ENCODE measurements at places on chromosomes 2 and 18. TPM values are rescaled to one million over a fixed set of nuclear protein-coding genes. Genes with fewer than 3 reads are reported as not detected.
A peak's percentile ranks its signal among the peaks of the same experiment; 100 is the strongest.

The SIX3 gene
- polyA plus RNA-seq = not detected

The CDK15 gene
- not detected for polyA plus RNA-seq

The DNAH7 gene
- 0.04 TPM for polyA plus RNA-seq

The DCC gene
- polyA plus RNA-seq = not detected

The MTX2 gene
- polyA plus RNA-seq = 43.6 TPM

The LYG1 gene
- polyA plus RNA-seq = 3.0 TPM

The FASTKD2 gene
- polyA plus RNA-seq = 27.3 TPM

The FAHD2B gene
- 5.7 TPM for polyA plus RNA-seq

The TDRD15 gene
- not detected for polyA plus RNA-seq

The SSB gene
- 56.7 TPM for polyA plus RNA-seq

DNA sequence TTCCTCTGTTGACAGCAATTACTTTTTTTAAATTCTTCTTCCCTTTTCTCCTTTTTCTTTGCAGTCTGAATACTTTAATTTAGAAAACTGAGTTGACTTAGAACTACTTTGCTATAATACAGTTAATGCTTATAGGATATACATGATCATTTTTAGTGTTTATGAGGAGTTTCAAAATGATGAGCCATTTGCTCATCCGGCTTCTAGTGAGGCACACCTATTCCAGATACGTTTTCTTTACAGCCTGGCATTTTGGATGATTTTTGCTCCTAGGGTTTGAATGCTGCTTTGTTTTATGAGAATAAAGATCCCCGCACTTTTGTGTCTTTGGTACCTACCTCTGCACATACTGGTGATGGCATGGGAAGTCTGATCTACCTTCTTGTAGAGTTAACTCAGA is 52.8 kb downstream of the EIF5B start:
- H3K27me3 ChIP-seq = no peaks in the 10 kb centered on the region
- no peak overlapping the region for H3K4me3 ChIP-seq
- H3K27ac ChIP-seq = peak overlapping the region; percentile 65

DNA sequence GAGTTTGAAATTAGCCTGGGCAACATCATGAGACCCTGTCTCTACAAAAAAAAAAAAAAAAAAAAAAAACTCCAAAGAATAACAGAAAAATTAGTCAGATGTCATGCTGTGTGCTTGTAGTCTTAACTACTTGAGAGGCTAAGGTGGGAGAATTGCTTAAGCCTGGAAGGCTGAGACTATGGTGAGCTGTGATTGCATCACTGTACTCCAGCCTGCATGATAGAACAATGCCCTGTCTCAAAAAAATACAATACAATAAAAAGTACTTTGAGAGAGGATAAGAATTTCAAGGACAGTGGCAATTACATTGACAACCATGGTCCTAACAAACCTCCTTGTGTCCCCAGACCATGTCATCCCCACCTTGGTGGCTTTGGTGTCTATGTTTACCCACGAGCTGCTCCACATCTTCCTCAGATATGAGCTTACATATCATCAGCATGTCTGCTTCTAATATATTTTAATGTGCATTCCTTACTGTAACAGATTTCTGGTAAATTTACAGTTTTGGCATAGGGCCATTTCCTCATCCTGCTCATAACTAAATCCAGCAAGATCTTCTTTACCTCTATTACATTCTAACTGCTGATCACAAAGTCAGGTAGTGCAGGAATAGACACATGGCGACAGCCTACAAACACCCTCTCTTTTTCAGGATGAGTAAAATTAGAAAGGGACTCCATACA is 437.7 kb upstream of the HNRNPA3 start:
- peaks cover 19% of the 10 kb centered on the region for H3K4me1 ChIP-seq
- H3K27me3 ChIP-seq = no peaks in the 10 kb centered on the region
- no peaks in the 10 kb centered on the region for H3K36me3 ChIP-seq
- DNase-seq = no peak
- H3K4me3 ChIP-seq = no peak overlapping the region

GRCh38 chr2:233810385-233810784 is 32.3 kb downstream of the MROH2A start:
- DNase-seq = no peak
- no peak overlapping the region for H3K4me3 ChIP-seq
- no peaks in the 10 kb centered on the region for H3K4me1 ChIP-seq
- H3K36me3 ChIP-seq = no peaks in the 10 kb centered on the region

- peak overlapping the region; percentile 84 for H3K27ac ChIP-seq
- peak overlapping the region; percentile 98 for H3K4me3 ChIP-seq
- peaks cover 28% of the 10 kb centered on the region for H3K4me1 ChIP-seq
- peaks cover 49% of the 10 kb centered on the region for H3K36me3 ChIP-seq
Measured at GRCh38 chr18:12703664-12704063, 822 bp downstream of the PSMG2 start.

- peaks cover 61% of the 10 kb centered on the region for H3K4me1 ChIP-seq
- no peak for DNase-seq
- H3K36me3 ChIP-seq = no peaks in the 10 kb centered on the region
- H3K27me3 ChIP-seq = no peaks in the 10 kb centered on the region
Measured at GRCh38 chr2:180983468-180984242, 3.2 kb downstream of the UBE2E3 start.

- peak overlapping the region; percentile 98 for H3K4me3 ChIP-seq
- peaks cover 21% of the 10 kb centered on the region for H3K4me1 ChIP-seq
- H3K36me3 ChIP-seq = peaks cover 23% of the 10 kb centered on the region
- H3K27ac ChIP-seq = peak overlapping the region; percentile 97
- no peak for DNase-seq
- no peaks in the 10 kb centered on the region for H3K27me3 ChIP-seq
Measured at GRCh38 chr2:32011485-32011960, 715 bp upstream of the MEMO1 start.

- no peaks in the 10 kb centered on the region for H3K27me3 ChIP-seq
- no peak for DNase-seq
- no peak overlapping the region for H3K27ac ChIP-seq
Measured at GRCh38 chr18:49656073-49656692, 94.3 kb downstream of the LIPG start.

DNA sequence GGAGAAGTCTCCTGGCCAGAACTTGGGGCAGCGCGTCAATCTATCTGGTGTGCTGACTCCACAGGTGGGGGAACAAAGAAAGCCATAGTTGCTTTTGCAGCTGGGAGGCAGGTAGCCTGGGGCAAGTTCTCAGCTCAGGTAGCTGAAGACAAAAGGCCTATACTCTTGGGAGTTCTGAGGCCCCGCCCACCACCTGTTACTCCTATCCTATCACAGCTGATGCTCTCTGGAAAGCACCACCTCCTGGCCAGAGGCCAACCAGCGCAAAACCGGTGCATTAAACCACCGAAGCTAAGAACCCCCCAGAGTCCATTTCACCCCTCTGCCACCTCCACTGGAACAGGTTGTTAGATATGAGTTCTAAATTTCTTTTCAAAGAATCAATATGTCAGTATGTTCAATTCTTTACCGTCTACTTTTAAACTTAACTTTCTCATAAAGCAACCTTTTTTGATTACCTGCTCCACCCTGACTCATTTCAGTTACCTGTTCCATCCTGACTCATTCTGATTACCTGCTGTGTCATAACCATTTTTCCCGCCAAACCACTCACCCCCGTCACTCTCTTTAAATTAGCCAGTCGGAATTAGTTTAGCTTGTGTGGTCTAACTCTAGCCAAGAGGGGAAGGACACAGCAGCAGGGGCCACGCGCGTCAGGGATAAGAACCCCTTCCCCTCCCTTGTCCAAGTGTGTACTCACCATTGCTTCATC is 43.4 kb downstream of the UPP2 start:
- no peak for DNase-seq
- no peak overlapping the region for H3K27ac ChIP-seq
- H3K36me3 ChIP-seq = no peaks in the 10 kb centered on the region
- no peaks in the 10 kb centered on the region for H3K4me1 ChIP-seq
- H3K4me3 ChIP-seq = no peak overlapping the region

- H3K27me3 ChIP-seq = no peaks in the 10 kb centered on the region
- H3K4me3 ChIP-seq = no peak overlapping the region
- no peak overlapping the region for H3K27ac ChIP-seq
- no peaks in the 10 kb centered on the region for H3K36me3 ChIP-seq
Measured at GRCh38 chr18:64717026-64717425, 568.1 kb upstream of the LINC00305 start.

DNA sequence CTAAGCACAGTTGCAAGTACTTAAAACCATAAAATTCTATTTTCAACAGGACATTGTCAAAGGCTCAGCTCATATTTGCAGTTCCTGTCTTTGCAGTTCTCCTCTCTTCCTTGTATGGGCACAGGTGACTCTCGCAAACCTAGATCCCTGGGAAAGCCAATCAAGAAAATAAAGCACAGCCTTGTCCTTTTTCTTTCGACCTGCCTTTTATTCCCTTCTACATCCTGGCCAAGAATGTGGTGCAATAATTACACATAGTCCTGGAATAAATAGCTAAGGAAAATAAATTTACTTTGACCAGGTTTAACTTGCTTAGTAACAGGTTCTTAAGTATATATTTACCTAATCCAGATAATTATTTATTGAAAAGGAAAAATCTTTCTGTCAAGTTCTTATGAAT is 20.2 kb downstream of the ATG16L1 start:
- peaks cover 100% of the 10 kb centered on the region for H3K36me3 ChIP-seq
- H3K27me3 ChIP-seq = no peaks in the 10 kb centered on the region
- no peak overlapping the region for H3K27ac ChIP-seq
- no peak overlapping the region for H3K4me3 ChIP-seq

GRCh38 chr18:6373187-6373586 is 41.5 kb downstream of the L3MBTL4 start:
- no peak overlapping the region for H3K27ac ChIP-seq
- no peaks in the 10 kb centered on the region for H3K36me3 ChIP-seq
- DNase-seq = no peak
- no peak overlapping the region for H3K4me3 ChIP-seq
- H3K4me1 ChIP-seq = no peaks in the 10 kb centered on the region
- H3K27me3 ChIP-seq = peaks cover 2% of the 10 kb centered on the region

DNA sequence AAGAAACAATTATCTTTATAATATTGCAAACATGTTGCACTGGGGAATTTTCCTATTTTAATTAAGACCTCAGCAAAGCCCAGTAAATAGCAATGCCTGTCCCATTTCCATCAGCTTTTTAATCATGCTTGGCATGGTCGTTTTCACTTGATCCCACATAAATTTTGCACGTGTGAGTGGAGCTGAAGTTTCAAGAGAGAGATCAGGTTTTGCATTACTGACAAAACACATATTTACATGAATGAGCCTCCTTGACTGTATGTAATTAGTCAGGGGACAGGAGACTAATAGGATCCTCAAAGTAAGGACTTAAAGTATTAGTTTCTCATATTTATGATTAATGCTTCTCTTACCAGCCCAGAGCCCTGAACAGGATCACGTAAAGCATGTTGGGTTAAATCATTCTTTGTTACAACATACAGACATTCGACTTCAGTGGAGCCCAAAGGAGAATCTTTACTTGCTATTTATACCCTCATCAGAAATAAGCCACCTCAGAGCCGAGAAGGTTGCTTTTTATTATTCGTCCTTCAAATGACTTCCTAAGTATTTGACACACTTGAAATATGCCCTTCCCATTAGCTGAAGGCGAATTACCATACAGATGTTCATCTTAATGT is 711.3 kb downstream of the GALR1 start:
- no peak overlapping the region for H3K4me3 ChIP-seq
- DNase-seq = no peak
- H3K4me1 ChIP-seq = no peaks in the 10 kb centered on the region
- H3K27ac ChIP-seq = no peak overlapping the region
- H3K27me3 ChIP-seq = no peaks in the 10 kb centered on the region
- no peaks in the 10 kb centered on the region for H3K36me3 ChIP-seq

DNA sequence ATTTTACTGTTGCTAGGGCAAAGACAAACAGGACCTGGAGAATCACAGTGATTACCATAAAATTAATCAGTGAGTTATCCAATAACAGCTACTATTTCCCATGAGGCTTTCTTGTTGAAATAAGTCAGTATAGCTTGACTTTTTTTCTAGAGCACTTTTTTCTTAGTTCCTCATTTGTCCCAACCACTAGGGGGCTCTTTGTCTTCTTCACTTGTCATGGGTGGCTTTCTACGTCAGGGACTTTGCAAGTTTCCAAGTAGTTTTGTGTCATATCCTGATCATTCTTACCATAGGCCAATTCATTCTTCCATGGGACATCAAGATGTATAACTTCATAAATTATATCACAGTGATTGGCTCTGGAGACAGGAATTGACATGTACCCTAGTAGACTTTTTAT is 1019.6 kb upstream of the PIK3C3 start:
- H3K4me3 ChIP-seq = no peak overlapping the region
- no peak overlapping the region for H3K27ac ChIP-seq
- no peak for DNase-seq
- H3K27me3 ChIP-seq = peaks cover 2% of the 10 kb centered on the region
- H3K4me1 ChIP-seq = no peaks in the 10 kb centered on the region

All from psoas muscle (tissue), 8 donors.